ENCODE measurements at places on chromosomes 3 and 15. TPM values are rescaled to one million over a fixed set of nuclear protein-coding genes. Genes with fewer than 3 reads are reported as not detected.

Gene CHRFAM7A
- not detected for total RNA-seq

GRCh38 chr15:73034221-73034620 lies 18.0 kb upstream of the NEO1 start:
- no peak for DNase-seq

Gene CYP11A1
- 0.56 TPM for total RNA-seq

Gene BNC1
- total RNA-seq, result not detected

GRCh38 chr3:156334841-156335545 lies 214.6 kb downstream of the KCNAB1 start:
- DNase-seq, result no peak

Gene ACSBG1
- total RNA-seq, result not detected

Gene CIB2
- 0.67 TPM for total RNA-seq

DNA sequence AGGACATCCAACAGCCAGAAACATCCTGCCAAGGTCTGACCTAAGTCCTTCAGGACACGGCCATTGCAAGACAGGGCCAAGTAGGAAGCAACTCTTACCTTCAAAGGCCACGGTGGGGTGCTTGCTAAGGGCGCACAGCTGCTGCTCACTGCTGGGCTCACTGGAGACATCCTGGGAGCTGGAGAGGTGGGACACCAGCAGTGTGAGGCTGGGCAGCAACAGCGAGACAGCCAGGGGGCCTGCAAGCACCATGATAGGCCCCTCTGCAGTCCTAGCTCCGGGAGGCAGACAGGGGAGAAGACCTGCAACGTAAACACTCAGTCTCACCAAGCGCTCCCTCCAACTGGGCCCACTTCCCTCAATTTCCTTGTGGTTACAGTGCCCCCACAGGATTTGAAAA lies 79.2 kb downstream of the SEMA5B start:
- no peak for DNase-seq

DNA sequence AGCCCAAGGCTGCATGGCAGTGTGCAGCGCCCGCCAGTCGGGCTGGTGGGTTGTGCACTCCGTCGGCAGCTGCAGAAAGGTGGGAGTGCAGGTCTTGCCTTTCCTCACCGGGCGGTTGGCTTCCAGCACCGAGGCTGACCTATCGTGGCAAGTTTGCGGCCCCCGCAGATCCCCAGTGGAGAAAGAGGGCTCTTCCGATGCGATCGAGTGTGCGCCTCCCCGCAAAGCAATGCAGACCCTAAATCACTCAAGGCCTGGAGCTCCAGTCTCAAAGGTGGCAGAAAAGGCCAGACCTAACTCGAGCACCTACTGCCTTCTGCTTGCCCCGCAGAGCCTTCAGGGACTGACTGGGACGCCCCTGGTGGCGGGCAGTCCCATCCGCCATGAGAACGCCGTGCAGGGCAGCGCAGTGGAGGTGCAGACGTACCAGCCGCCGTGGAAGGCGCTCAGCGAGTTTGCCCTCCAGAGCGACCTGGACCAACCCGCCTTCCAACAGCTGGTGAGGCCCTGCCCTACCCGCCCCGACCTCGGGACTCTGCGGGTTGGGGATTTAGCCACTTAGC lies 4.3 kb downstream of the ISL2 start:
- DNase-seq, result no peak

Gene IDH2
- 28.3 TPM for total RNA-seq

- DNase-seq, result no peak
Measured at GRCh38 chr3:10438902-10439610, 66.3 kb downstream of the ATP2B2 start.
